ENCODE measurements at places on chromosomes 3 and 15. TPM values are rescaled to one million over a fixed set of nuclear protein-coding genes. Genes with fewer than 3 reads are reported as not detected.
A peak's percentile ranks its signal among the peaks of the same experiment; 100 is the strongest.

PLA2G4D gene
- total RNA-seq: 0.28 TPM

CNTN4 gene
- total RNA-seq: 9.9 TPM

A4GNT gene
- total RNA-seq: 0.05 TPM

LTK gene
- total RNA-seq: 0.14 TPM

GRCh38 chr3:128447561-128448013 lies 19.1 kb downstream of the DNAJB8 start:
- H3K4me1 ChIP-seq: peaks cover 13% of the 10 kb centered on the region
- DNase-seq: no peak
- no peak overlapping the region for H3K27ac ChIP-seq
- no peaks in the 10 kb centered on the region for H3K36me3 ChIP-seq
- H3K4me3 ChIP-seq: no peak overlapping the region

DNA sequence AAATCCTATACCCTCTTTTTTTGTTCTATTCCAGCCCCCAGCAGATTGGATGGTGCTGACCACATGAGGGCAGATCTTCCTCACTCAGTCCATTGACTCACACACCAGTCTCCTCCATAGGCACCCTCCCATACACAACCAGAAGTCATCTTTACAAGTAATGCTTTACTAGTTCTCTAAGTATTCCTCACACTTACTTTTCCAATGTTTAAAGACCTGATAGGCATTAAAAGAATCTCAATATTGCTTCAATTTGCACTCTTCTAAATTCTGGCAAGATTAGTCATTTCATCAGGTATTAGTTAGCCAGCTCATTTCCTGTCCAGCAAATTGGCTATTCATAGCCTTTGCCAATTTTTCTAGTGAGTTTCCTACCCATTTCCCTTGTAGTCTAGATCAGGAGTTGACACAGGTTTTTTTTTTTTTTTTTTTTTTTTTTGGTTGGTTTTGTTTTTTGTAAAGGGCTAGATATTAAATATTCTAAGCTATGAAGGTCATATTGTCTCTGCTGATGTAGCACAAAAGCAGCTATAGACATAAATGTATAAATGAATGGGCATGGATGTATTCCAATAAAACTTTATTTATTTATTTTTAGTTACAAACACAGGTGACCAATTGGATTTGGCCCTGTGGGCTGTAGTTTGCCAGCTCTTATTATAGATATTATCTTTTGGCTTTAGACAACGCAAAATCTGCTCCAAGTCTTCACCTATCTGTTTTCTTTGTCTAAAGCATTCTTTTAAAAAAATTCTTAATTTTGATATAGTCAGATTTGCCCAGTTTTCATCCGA lies 76.1 kb downstream of the ABHD5 start:
- no peak overlapping the region for H3K27ac ChIP-seq
- H3K4me3 ChIP-seq: no peak overlapping the region
- no peaks in the 10 kb centered on the region for H3K36me3 ChIP-seq
- DNase-seq: no peak
- H3K4me1 ChIP-seq: no peaks in the 10 kb centered on the region
- peaks cover 5% of the 10 kb centered on the region for H3K27me3 ChIP-seq

- no peak for DNase-seq
- H3K4me3 ChIP-seq: no peak overlapping the region
These were observed 77.3 kb upstream of the NR2F2 start for GRCh38 chr15:96253006-96253747.

GRCh38 chr3:130649061-130649654 lies 97.5 kb downstream of the PIK3R4 start:
- no peaks in the 10 kb centered on the region for H3K27me3 ChIP-seq
- H3K4me1 ChIP-seq: no peaks in the 10 kb centered on the region
- H3K4me3 ChIP-seq: no peak overlapping the region
- peak overlapping the region; percentile 20 for H3K27ac ChIP-seq
- no peaks in the 10 kb centered on the region for H3K36me3 ChIP-seq
- DNase-seq: no peak

DNA sequence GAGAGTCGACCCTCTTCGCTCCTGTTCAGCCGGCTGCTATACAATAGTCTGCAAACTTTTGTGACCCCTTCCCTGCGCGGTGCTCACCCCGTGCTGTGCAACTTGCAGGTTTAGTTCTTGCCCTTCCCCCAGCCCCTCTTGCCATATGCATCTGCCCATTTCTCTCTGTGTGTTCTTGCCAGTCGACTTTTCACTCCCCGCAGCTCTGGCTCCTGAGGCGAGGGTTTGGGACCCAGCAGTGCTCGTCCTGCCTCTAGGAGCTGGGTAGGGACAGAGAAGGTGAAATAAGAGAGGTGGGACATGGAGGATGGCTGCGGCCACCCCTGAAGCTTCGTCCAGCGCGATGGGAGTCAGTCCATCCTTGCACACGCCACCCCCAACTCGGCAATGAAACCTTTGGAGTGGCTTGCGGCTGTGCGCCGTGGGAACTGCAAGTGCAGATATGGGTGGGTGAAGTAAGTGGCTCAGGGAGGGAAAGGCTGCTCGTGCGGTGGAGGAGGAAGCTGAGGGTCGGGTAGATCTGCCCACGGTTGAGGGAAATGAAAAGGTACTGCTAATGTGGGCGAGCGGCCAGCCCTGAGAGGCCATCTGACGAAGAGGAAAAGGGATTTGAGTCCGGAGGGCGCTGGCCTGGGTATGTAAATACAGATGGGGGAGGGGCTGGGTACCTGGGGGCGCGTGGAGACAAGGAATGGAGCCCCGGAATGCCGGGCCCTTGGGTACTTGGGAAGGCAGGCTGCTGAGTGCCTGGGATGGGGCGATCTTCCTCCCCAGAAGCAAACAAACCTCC lies 1.0 kb downstream of the LRRC3B start:
- H3K27me3 ChIP-seq: peaks cover 25% of the 10 kb centered on the region
- no peak for DNase-seq
- H3K27ac ChIP-seq: no peak overlapping the region
- H3K4me3 ChIP-seq: no peak overlapping the region
- no peaks in the 10 kb centered on the region for H3K36me3 ChIP-seq
- H3K4me1 ChIP-seq: no peaks in the 10 kb centered on the region

GRCh38 chr3:191484461-191484860 lies 23.5 kb downstream of the PYDC2 start:
- no peaks in the 10 kb centered on the region for H3K27me3 ChIP-seq
- no peaks in the 10 kb centered on the region for H3K4me1 ChIP-seq
- DNase-seq: no peak
- no peaks in the 10 kb centered on the region for H3K36me3 ChIP-seq
- no peak overlapping the region for H3K4me3 ChIP-seq

DNA sequence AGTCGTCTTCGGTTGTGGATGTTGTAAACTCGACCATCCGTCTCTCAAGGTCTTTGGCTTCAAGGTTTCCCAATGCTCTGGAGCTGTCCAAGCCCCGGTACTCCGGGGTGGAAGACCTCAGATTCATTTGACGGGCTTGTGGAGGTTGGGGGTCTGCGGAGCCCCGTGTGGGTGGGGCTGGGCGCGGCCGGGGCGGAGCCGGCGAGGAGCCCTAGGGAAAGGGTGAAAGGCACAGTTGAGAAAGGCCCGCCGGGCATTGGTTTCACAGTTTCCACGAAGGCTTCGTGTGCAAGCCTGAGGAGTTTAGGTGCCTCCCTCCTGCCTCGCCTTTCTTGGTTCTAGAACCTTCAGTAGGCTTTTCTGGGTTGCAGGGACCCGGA lies 360 bp upstream of the MGA start:
- no peaks in the 10 kb centered on the region for H3K36me3 ChIP-seq
- H3K27me3 ChIP-seq: peaks cover 7% of the 10 kb centered on the region
- H3K4me1 ChIP-seq: peaks cover 29% of the 10 kb centered on the region
- peak overlapping the region; percentile 75 for H3K4me3 ChIP-seq

DNA sequence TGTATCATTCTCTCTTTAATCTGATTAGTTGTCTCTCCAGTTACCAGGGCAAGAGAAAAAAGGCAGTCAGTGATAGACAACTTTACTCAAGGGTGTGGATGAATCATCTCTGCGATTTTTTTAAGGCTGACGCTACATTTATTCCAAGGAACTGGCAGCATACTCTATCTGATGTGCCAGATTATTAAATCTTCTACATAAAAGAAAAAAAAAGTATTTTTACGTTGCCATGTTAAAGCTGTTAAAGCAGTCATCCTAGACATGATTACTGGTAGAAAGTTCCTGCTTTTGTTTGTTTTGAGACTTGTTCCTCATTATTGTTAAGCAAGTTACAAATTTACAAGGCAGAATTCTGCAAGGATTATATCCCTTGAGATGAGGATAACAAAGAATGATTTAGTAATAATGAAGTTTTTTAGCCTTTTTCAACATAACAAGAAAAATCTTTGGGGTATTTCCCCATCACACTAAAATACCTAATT lies 121.7 kb downstream of the CBLB start:
- no peak for DNase-seq
- peak overlapping the region; percentile 32 for H3K27ac ChIP-seq
- H3K4me3 ChIP-seq: no peak overlapping the region
- no peaks in the 10 kb centered on the region for H3K36me3 ChIP-seq

- no peak for DNase-seq
- H3K27me3 ChIP-seq: no peaks in the 10 kb centered on the region
- H3K4me3 ChIP-seq: no peak overlapping the region
- no peaks in the 10 kb centered on the region for H3K36me3 ChIP-seq
- no peak overlapping the region for H3K27ac ChIP-seq
- no peaks in the 10 kb centered on the region for H3K4me1 ChIP-seq
These were observed 21.1 kb downstream of the GCNT3 start for GRCh38 chr15:59632714-59633113.

GRCh38 chr3:108208831-108209230 lies 13.4 kb downstream of the IFT57 start:
- H3K4me3 ChIP-seq: no peak overlapping the region
- H3K27me3 ChIP-seq: no peaks in the 10 kb centered on the region
- DNase-seq: no peak
- H3K4me1 ChIP-seq: no peaks in the 10 kb centered on the region

GRCh38 chr15:40293905-40294895 lies 11.3 kb upstream of the ANKRD63 start:
- H3K27ac ChIP-seq: no peak overlapping the region
- H3K4me1 ChIP-seq: no peaks in the 10 kb centered on the region
- no peaks in the 10 kb centered on the region for H3K27me3 ChIP-seq
- no peak for DNase-seq
- H3K4me3 ChIP-seq: no peak overlapping the region
- peaks cover 39% of the 10 kb centered on the region for H3K36me3 ChIP-seq

- H3K36me3 ChIP-seq: peaks cover 15% of the 10 kb centered on the region
- no peaks in the 10 kb centered on the region for H3K27me3 ChIP-seq
- DNase-seq: no peak
- peaks cover 2% of the 10 kb centered on the region for H3K4me1 ChIP-seq
- no peak overlapping the region for H3K27ac ChIP-seq
These were observed 18.7 kb downstream of the SIAH2 start for GRCh38 chr3:150744041-150744918.

DNA sequence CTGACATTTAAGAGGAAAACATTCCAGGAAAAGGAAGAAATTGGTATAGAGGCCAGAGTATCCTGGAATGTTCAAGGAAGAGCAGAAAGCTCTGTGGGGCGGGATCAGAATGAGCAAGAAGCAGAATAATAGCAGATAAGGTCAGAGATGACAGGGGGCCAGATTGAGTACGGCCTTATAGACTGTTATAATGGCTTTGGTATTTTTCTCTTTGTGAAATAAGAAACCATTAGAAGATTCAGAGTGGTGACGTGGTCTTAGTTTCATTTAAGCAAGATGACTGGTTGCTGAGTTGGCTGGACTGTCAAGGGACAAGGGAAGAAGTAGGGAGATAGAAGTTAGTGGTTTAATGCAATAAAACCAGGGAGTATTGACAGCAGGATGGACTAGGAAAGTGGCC lies 218.3 kb upstream of the SOX2 start:
- H3K27ac ChIP-seq: no peak overlapping the region
- no peaks in the 10 kb centered on the region for H3K27me3 ChIP-seq
- no peaks in the 10 kb centered on the region for H3K36me3 ChIP-seq

Measured in thymus (tissue), 14 donors.